ENCODE measurements at places on chromosomes 5 and 9. TPM values are rescaled to one million over a fixed set of nuclear protein-coding genes. Genes with fewer than 3 reads are reported as not detected.

DNA sequence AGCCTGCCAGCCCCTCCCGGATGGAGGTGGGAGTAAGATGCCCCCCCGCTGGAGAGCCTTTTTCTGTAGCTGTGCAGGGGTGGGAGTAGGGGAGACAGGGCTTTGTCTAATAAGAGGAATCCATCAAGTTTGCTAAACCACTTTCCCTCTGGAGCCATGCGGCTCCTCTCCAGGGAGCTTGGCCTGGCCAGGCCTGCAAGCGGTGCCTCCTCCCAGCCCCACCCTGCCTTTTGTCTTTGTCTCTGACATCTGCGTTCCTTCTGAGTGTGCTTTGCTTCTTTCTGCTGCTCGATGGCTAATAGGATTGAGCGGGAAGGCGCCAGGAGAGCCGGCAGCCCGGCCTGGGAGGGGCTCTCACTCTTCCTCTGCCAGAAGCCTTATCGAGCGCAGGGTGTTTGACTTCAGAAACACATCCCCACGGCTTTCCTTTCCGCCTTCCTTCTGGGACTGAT lies 26.7 kb upstream of the FCN1 start:
- peak; percentile 72 for DNase-seq

- peak; percentile 61 for DNase-seq
These were observed 142.7 kb upstream of the PPP1R26 start for GRCh38 chr9:135336722-135337527.

GRCh38 chr9:92265154-92265553 lies 28.3 kb downstream of the IARS1 start:
- no peak for DNase-seq

- DNase-seq: peak; percentile 92
These were observed 586.0 kb downstream of the CCDC171 start for GRCh38 chr9:16138561-16139491.

GRCh38 chr9:34170237-34170991 lies 8.4 kb upstream of the UBAP1 start:
- no peak for DNase-seq

- DNase-seq: no peak
These were observed 13.1 kb downstream of the LRRC26 start for GRCh38 chr9:137156567-137157375.

- DNase-seq: no peak
These were observed 25.8 kb upstream of the UGT3A1 start for GRCh38 chr5:36017004-36017403.

GRCh38 chr5:9046756-9047481 lies 499.0 kb downstream of the SEMA5A start:
- DNase-seq: no peak

DNA sequence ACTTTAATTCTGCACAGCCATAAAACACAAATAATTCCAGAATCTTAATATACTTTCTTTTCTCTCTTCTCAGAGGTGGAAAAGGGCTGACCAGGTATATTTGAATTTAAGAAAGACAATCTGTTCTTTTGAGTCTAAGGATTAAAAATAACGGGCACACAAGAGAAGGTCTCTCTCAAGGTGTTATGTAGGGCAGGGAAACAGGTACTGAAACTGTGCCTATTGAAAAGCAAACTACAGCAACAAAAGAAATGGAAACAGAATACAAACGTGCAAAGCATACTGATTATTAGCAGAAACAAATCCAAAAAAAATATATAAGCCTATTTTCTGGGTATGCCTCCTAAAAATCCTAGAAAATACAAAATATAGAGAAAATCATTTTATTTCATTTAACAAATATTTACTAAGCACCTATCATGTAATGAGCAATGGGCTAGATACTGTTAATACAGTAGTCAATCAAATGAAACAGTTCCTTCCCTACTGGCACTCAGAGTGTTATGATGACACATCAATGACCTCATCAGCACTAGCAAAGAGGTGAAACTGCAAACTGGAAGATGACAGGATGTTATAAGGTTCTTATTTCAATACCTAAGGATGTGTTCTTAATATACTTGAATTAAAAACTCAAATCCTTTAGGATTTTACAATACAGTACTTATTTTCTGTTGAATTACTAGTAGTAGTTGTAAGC lies 87.7 kb downstream of the AUH start:
- no peak for DNase-seq

GRCh38 chr5:158773161-158773560 lies 326.6 kb downstream of the EBF1 start:
- no peak for DNase-seq

GRCh38 chr5:67058998-67059743 lies 137.4 kb downstream of the CD180 start:
- DNase-seq: no peak

DNA sequence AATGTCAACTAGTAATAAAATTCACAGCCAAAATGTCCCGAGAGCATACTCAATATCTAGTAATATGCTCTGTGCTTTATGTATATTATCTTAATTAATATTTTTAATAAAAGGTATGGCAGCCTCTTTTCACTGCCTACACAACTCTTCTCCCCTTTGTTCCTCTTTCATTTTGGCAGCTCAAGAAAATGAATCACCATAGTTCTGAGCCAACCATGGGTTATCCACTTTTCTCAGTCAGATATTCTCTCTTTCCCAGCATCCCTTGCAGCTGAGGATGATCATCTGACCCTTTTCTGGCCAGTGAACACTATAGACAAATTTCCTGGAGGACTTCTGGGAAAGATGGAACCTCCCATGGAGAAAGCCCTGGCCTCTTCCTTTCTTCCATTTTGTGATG lies 8.2 kb upstream of the DOCK8 start:
- no peak for DNase-seq

GRCh38 chr5:114055318-114056184 lies 306.3 kb upstream of the KCNN2 start:
- DNase-seq: peak; percentile 81

DNA sequence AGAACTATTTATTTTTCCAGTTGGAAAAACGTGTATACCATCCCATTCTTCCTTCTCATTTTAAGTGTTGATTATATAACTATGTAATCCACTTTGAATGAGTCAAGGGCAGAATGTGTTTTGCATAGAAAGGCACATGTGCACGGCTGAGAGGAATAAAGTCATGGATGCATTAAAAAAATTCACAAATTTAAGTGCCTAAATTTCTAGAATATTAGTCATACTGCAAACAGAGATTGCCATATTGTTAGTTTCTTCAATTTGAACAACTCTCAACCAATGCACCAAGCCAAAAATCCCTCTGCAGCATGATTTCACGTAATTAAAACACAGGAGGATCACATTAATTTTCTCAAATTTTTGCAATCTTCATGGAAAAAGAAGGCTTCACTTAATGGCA lies 166.3 kb downstream of the MPDZ start:
- no peak for DNase-seq

DNA sequence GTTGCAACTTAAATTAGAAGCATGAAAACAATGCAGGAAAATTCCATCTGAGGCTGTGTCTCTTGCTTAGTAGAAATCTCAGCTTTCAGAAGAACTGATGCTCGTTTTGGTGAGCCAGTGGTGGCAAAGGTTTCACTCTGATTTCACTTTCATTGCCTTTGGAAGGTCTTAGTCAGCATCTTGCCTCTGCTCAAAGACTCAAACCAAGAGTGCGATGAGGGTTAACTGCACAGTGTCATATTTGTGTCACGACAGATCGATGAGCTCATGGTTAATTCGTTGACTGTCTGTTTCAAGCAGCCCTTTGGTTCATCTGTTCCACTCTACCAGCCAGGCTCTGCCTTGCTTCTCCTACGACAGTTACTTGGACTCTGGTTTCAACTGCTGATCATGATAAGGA lies 331.3 kb upstream of the KIF2A start:
- DNase-seq: no peak

- DNase-seq: no peak
These were observed 187.8 kb downstream of the DEPDC1B start for GRCh38 chr5:60512117-60512516.

DNA sequence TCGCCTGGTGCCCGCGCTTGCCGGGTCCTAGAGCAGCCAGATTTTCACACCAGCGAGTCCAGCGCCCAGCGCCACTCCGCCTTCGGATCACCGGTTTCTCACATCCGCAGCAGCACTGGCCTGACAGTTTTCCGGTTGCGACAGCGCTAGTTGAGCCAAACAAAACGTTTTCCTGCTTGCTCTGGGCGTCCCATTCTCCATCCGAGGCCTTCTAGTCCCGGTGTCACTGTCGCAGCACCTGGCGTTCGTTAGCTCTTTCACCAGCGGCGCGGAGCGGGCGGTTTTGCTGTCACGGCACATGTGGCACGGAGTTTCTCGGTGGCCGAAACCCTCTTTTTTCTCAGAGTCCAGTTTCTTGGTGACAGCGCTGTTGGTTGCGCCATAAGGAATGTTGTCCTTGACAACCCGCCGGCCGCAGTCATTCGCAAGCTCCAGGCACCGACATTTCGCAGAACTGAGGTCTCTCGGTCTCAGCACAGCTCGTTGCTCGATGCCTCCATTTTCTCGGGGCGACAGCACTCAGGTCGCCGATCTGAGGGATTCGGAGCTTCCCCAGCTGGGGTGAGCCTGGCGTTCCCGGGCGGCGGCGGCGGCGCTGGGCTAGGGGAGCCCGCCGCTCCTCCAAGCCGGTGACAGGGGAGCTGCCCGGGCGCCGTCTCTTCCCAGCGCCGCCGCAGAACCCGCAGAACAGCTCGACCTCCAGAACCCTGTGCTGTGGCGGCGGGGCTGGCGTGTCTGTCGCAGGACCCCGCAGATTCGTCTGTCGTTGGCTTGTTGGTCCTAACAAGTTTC lies 47.8 kb downstream of the ANXA2R start:
- DNase-seq: peak; percentile 97

PCDHB10 gene
- total RNA-seq: 3.8 TPM

SV2C gene
- total RNA-seq: 0.05 TPM

LCN2 gene
- total RNA-seq: 0.69 TPM

MTMR12 gene
- total RNA-seq: 58.0 TPM

PCDHA1 gene
- not detected for total RNA-seq

CCNI2 gene
- total RNA-seq: not detected

PRR16 gene
- 4.3 TPM for total RNA-seq

ZNG1C gene
- total RNA-seq: 22.9 TPM

ELOVL7 gene
- 2.7 TPM for total RNA-seq

ACOT12 gene
- 0.14 TPM for total RNA-seq

PLK2 gene
- 28.0 TPM for total RNA-seq

SOX30 gene
- 0.23 TPM for total RNA-seq

Data from posterior vena cava (tissue), 2 donors.